SK-N-MC (cell line): ENCODE measurements at places on chromosomes 4 and X.
A peak's percentile ranks its signal among the peaks of the same experiment; 100 is the strongest.

GRCh38 chr4:174107746-174108354 is 175.6 kb downstream of the FBXO8 start:
- DNase-seq: peak; percentile 62

DNA sequence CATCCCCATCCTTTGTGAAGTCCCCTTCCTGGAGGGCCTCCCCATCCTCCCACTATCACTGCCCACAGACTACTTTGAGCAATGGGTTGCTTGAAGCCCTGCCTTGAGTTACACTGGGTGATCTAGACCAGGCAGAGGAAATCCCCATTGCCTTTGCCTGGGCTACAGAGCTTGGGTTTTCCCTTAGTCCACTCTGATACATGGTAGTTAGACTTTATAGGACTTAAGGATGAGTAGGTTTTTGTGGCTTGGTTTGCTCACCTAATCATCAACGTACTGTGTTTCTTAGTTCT is 56.6 kb downstream of the TMEM131L start:
- no peak for DNase-seq

GRCh38 chr4:151263455-151263854 is 13.5 kb upstream of the PRSS48 start:
- DNase-seq: no peak

GRCh38 chr4:152304220-152304619 is 231.7 kb downstream of the FBXW7 start:
- DNase-seq: no peak

- no peak for DNase-seq
Observed at GRCh38 chr4:8394061-8394519, 46.4 kb downstream of the ACOX3 start.

DNA sequence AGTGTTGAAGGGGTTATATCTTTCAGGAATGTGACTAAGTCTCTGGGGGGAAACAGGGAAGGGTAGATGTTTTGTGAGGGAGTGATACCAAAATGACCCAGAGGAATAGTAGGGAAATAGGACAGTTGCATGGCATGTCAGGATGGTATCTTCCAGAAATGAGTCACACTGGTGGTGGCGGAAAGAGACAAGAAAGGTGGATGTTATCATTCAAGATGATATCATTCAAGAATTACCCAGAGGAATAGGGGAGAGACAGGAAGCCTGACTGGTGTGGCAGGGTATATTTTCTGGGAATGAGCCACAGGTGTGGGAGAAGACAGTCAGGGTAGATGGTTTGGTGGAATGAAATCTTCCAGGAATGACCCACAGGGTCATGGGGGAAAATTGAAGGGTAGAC is 61.1 kb downstream of the MAOA start:
- DNase-seq: no peak

DNA sequence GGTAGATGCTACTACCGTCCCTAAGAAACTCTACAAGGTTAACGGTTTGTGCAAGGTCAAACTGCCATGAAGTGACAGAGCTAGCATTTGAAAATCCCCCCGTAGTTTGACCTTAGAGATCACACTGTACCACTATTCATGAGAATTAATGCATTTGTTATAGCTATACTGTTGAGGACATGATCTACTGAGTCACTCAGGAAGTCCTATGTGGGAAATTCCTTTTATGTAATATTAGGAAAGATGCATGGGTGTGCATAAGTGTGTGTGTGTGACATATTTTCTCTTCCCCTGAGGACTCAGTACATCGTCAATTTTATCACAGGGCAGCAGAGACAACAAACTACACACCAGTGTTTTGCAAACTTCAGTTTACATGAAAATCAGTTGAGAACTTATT is 141.1 kb downstream of the FBXW7 start:
- DNase-seq: no peak

GRCh38 chr4:15366721-15367120 is 61.1 kb upstream of the C1QTNF7 start:
- no peak for DNase-seq

DNA sequence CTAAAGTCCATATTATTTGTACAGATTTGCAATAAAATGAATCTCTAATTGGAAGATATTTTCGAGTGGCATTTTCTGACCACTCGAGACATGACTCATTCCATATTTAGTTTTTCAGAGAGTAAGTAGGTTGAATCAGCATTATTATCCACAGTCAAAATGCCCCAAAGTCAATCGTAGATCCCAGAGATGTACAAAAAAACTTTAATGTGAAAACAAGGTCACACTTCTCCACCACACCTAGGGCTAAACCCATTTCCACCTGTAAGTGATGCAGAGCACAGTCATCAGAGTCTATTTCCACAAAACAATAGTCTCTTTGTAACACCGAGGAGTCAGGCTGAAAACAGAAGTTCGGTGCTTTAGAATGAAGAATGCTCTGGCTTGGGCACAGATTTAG is 117.1 kb upstream of the TENM3 start:
- DNase-seq: no peak

- DNase-seq: no peak
Observed at GRCh38 chr4:126799416-126799815, 833.3 kb upstream of the INTU start.

- DNase-seq: no peak
Observed at GRCh38 chrX:6679988-6680387, 145.1 kb upstream of the VCX3A start.

GRCh38 chrX:109623997-109624396 is 975 bp downstream of the KCNE5 start:
- DNase-seq: no peak

GRCh38 chr4:143347484-143348111 is 10.9 kb downstream of the GAB1 start:
- DNase-seq: no peak

DNA sequence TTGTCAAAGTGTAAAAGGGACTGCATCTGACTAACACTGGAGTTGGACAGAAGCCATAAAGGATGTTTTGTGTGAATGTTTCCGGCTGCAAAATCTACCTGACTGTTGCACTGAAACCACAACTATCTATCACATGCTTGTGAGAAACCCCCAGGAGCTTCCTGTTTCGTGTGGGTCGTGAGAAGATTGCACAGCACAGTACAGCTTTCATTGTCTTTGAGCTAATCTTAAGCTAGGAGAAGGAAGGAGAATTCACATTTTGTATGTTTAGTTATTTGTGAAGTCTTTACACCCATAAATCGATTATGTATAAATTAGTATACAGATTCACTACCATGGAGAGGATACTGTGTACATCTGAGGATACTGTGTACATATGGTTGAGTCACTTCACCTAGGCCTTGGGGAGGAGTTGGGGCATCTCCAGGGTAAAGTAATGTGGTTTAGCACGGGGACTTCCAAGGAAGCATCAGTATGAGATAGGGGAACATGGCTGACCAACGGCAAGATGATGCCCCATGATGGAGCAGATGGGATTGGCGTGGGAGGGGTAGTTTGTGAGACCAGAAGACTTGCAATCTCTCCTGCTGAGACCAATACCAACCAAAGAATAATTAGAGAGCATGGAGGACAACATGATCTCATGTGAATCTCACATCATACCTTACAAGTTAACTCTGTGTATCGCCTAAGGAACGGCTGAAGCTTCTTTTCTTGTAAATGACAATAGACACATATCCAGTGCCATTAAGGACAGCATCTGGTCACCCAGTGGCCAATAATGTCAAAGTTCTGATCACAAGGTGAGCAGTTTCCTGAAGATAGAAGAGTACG is 43.1 kb upstream of the FAM9C start:
- no peak for DNase-seq

DNA sequence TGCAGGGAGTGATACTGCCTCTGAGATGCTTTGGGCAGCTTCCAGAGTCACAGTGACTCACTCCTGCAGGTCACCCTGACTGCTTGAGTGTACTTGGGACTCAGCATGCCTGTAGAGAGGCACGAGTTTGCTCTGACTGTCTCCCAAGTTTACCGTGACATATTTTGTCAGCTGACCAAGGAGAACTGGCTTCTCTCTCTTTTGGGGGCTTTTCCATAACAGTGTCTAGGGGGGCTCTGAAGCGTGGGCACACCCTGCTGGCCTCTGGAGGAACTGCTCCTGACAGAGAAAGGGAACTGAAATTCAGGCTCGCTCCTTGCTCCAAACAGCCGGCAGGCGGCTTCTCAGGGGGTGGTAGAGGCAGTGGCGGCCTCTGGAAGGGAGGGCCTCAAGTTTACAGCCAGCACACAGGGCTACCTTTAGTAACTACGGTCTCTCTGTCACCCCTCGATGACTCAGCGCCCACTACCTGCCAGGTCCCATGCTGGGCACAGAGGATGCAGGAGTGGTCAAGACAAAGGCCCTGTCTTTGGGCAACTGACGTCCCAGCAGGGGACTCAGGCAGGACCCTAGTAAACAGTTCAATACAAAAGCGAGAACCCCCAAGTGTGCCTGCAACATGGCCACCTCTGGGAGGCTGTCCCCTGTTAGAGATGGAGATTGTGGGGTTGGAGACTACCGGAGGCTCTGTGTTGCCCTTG is 17.8 kb downstream of the ZNF185 start:
- no peak for DNase-seq

DNA sequence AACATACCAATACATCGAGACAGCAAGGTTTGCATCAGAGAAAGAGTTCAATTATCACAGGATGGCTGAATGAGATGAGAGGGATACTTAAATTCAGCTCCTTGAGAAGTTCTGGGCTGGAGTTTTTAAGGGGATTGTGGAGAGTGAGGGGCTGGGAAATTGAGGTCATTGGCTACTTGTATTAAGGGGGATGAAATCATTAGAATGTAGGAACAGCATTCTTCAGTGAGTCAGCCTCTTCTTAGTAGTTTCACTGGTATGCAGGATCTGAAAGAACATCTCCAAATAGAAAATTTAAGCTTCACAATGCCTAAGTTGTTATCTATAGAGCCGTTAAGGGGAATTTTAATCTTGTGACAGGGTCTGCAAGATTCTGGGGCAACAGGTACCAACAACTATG is 211.6 kb upstream of the TAPT1 start:
- no peak for DNase-seq

DNA sequence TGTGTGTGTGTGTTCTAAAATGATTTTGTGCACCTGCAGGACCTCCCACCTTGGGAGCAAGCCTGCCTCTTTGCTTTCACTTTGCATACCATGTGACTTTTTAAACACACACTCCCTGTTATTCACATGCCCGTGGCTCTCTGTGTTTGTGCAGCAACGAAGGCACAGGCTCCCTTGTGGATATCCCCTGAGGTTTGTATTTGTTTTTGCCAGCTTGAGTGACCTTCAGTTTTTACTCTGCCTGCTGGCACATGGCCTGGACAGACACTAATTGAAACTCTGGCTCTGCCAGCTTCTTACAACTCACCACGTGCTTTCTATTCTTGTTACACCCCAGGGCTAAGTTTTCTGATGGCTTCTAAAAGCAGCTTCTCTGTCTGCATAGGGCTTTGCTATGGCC is 885.8 kb downstream of the SH3BGRL start:
- no peak for DNase-seq

DNA sequence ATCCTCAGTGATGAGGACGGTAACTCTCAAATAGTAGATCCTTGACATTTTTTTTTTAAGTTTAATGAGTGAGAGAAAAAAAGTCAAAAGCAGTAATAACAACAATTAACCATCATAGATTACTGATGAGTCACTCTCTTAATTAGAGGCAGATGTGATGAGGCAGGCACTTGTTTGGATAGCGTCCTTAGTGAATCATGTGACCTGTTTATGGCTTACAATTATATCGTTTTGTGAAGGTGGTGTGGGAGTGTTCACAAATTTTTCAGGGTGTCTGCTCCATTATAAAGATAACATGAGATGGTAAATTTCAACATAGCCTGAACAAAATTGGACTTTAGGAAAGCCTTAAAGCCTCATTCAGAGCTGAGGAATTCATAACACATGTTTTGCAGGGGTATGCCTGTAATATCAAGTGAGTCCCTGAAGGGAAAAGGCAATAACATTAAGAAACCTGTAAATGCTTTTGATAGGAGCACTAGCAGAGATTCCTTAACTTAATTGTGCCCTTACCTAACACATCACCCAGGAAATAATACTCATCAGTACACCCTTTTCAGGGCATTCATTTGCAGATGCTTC is 51.9 kb upstream of the XIAP start:
- no peak for DNase-seq

GRCh38 chr4:6734165-6734786 is 18.3 kb downstream of the BLOC1S4 start:
- DNase-seq: no peak
